SK-N-SH (cell line): ENCODE measurements at places on chromosomes 3 and 15.
A peak's percentile ranks its signal among the peaks of the same experiment; 100 is the strongest.

GRCh38 chr3:127425505-127426443 lies 137.9 kb upstream of the PRR20G start:
- no peak for DNase-seq

DNA sequence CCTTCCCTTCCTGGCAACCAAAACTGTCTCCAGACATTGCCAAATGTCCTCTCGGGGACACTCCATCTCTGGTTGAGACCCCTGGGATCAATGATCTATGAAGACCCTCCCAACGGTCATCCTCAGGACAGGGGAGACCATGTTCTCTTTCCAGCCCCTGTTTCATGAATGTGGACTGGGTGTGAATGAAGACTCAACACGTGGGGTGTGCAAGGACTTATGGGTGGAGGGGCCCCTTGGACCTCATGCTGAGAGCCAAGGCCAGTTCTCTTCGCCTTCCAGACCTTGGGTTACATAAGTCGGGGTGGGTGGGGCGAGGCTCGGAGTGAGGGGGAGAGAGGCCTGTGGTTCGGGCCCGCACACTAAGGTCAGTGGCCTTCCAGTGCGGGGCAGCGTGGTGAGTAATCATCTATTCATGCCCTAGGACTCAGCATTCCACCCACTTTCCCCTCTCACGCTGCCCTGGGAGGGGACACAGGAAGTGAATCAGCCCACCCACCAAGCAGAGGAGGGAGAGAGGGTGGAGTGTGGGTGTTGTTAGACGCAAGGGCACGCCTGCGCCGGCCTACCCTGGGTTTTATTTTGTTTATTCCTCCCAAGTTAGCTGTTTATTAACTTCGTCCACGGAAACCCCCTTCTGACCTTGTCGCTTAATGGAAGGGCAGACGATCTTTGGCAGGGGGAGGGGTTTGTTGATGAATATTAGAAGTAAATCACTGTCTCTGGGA lies 6.7 kb downstream of the PAQR5 start:
- DNase-seq = no peak

- DNase-seq = no peak
These were observed 164.7 kb downstream of the PGPEP1L start for GRCh38 chr15:98842973-98843285.

- DNase-seq = peak; percentile 10
These were observed 434.5 kb downstream of the MFSD1 start for GRCh38 chr3:159236321-159236720.

GRCh38 chr3:130900959-130901358 lies 7.1 kb downstream of the ATP2C1 start:
- no peak for DNase-seq

DNA sequence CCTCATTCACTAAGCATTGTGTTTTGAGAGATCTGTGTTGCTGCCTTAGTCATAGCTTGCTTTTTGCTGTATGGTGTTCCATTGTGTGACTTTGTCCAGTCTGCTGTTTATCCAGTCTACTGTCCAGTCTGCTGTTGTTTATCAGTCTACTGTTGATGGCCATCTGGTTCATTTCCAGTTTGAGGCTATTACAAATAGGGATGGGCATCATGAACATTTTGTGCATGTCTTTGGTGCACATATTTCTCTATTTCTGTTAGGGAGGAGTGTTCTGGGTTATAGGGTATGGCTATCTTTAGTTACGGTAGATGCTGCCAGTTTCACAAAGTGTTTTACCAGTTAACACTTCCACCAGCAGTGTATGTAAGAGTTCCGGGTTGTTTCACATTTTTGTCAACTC lies 22.2 kb upstream of the CLEC3B start:
- DNase-seq = no peak

GRCh38 chr3:5020242-5020722 lies 41.0 kb downstream of the BHLHE40 start:
- no peak for DNase-seq

DNA sequence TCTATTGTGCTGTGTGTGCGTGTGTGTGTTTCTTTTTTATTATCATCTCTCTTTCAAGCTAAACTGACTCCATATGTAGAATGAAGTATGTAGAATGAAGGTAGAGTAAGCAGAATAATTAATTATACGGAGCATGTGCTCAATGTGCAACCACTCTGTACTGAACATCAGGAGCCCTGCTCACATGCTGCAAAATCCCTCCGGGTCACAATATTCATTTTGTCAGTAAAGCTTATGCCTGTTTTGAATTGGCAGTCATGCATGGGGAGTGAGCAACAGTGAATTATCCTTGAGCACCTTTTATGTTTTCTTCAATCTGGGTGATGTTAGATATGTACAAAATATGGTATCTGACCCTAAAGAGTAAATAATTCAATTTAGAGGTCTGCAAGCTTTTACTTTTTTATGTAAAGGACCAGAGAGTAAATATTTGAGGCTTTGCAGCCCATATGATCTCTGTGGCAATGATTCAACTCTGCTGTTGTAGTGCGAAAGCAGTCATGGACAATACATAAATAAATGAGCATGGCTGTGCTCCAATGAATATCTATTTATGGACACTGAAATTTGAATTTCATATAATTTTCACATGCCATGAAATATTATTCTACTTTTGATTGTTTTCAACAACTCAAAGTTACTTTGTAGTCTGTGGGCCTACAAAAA lies 199.9 kb downstream of the VGLL3 start:
- no peak for DNase-seq

GRCh38 chr3:171228240-171228639 lies 201.7 kb upstream of the SLC2A2 start:
- DNase-seq = no peak

- DNase-seq = no peak
These were observed 161.1 kb downstream of the TP63 start for GRCh38 chr3:189792046-189792929.

- DNase-seq = no peak
These were observed 127.9 kb downstream of the SLC25A26 start for GRCh38 chr3:66348704-66349103.

- DNase-seq = no peak
These were observed 3.4 kb upstream of the MUC20 start for GRCh38 chr3:195717416-195717815.

- no peak for DNase-seq
These were observed 288.6 kb downstream of the UACA start for GRCh38 chr15:70474471-70475406.

DNA sequence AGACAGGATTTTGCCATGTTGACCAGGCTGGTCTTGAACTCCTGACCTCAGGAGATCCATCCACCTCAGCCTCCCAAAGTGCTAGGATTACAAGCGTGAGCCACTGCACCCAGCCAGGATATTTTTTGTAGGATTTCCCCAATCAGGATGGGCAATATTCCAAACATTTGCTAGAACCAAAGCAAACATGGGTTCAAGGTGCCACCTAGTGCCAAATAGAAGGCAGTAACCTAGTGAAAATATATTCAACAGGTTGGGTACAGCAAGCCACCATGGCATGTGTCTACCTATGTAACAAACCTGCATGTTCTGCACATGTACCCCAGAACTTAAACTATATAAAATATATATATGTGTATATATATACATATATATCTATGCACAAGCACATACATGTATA lies 185.9 kb upstream of the CADM2 start:
- DNase-seq = no peak

GRCh38 chr3:185362850-185363661 lies at the start of gene MAP3K13:
TSS of gene MAP3K13 (plus strand) at chr3:185363136. CDS start at chr3:185428582, 65,446 bp downstream.
- peak; percentile 84 for DNase-seq

- DNase-seq = no peak
These were observed 611.7 kb downstream of the ZIC1 start for GRCh38 chr3:148020861-148021260.

DNA sequence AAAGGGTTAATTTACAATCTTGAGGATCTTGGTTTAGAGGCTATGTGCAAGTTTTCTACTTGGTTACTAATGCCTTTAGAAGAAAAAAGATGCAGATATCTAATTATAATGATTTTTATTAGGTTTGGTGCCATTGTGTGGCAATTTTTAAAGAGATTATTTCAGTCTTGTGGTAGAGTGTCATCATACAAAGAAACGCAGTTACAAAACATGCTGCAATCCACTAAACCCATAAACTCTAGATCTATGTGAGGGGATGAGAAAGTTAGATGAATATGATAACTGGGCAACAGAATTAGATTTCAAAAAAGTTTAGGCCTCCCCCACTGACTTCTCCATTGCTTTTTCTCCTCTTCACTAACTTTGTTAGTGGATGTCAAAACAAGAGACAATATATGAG lies 106.0 kb downstream of the ARPP21 start:
- no peak for DNase-seq

DNA sequence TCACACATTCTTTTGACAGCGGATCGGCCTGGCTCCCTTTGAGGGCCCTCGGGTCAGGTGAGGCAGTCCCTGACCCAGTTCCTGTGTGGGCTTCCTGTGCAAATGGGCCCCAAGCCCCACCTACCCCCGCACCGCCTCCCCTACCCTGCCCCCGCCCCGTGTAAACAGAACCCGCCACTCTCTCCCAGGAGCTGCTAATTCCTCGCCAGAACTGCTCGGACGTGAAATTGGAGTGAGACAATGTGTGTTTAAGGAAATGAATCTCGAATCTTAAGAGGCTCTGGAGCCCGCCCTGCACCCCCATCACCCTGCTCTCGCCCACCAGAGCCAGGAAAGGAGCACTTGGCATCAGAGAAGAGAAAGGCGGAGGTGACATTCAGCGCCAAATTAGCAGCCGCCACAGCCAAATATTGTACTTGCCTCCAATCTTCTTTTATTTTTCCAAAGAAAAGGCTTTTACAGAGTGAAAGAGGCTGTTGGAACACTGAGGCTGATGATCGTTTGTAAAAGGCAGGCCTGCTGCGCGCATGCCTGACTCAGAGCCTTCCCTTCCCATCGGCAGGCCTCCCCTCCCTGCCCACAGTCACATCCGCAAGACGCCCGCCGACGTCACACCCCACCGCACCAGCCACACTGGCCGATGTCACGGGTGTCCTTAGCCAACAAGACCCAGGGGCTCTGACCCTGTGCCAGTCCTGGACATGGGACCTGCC lies 53.1 kb downstream of the CACNA2D2 start:
- DNase-seq = no peak

- no peak for DNase-seq
These were observed 116.6 kb downstream of the TOP2B start for GRCh38 chr3:25547943-25548674.

DNA sequence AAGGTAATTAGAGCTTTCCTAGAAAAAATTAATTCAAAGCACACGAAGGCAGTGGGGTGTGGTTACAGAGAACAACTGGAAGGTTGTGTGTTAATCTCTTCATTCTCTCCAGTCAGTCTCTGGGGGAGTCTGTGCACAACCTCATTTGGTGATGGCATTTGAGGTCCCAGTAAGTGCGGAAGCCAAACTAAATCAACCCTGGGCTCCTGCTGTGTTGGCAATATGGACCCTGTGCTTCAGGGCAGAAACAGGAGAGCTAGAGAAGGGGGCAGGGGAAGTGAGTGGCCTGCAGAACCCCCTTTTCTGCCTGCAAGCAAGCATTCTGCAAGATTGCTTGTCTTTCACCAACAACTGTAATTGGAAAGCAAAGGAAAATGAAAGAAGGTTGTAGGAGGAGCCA lies 195.9 kb upstream of the ST8SIA2 start:
- DNase-seq = no peak

DNA sequence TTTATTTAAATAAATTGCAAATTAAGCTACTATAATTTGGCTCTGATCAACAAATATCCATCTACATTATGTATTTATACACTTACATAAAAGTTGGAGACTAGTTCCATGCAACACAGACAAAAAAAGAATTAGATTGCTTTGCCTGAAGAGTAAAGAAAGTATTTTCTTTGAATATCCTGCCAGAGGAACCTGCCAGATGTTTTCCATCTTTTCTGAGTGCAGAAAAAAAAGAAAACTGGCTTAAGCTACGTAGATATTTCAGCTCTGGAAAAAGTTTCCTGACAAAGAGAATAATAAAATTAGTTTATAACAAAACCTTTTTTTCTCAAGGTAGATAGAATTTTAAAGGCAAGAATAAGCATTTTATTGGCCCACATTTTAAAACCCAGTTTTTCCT lies 607.5 kb upstream of the NAALADL2 start:
- DNase-seq = no peak

DNA sequence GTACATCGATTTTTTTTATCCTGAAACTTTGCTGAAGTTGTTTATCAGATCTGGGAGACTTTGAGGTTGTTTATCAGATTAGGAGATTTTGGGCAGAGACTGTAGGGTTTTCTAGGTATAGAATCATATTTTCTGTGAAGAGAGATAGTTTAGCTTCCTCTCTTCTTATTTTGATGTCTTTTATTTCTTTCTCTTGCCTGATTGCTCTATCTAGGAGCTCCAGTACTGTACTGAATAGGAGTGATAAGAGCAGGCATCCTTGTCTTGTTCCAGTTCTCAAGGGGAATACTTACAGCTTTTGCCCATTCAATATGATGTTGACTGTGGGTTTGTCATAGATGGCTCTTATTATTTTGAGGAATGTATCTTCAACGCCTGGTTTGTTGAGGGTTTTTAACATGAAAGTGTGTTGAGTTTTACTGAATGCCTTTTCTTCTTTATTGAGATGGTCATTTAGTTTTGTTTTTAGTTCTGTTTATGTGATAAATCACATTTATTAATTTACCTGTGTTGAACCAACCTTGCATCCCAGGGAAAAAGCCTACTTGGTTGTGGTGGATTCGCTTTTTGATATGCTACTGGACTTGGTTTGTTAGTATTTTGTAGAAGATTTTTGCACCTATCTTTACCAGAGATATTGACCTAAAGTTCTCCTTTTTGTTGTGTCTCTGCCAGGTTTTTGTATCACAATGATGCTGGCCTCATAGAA lies 14.9 kb upstream of the DNAAF4 start:
- DNase-seq = no peak

DNA sequence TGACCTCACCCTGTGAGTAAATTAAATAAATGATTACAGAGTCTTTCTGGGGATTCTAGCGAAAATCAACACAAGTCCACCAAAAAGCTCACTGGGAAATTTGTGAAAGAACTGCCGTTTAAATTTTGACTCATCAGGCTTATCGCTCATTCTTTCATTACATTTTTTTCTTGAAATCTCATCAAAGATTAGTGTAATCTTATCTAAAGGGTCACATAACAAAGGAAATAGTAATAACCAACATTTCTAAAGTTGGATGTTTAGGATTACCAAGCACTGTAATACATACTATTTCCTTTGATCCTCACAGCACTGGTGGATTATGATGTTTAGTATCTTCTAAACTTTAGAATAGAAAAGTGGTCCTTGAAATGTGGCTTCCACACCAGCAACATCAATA lies 111.1 kb upstream of the CBLB start:
- no peak for DNase-seq

DNA sequence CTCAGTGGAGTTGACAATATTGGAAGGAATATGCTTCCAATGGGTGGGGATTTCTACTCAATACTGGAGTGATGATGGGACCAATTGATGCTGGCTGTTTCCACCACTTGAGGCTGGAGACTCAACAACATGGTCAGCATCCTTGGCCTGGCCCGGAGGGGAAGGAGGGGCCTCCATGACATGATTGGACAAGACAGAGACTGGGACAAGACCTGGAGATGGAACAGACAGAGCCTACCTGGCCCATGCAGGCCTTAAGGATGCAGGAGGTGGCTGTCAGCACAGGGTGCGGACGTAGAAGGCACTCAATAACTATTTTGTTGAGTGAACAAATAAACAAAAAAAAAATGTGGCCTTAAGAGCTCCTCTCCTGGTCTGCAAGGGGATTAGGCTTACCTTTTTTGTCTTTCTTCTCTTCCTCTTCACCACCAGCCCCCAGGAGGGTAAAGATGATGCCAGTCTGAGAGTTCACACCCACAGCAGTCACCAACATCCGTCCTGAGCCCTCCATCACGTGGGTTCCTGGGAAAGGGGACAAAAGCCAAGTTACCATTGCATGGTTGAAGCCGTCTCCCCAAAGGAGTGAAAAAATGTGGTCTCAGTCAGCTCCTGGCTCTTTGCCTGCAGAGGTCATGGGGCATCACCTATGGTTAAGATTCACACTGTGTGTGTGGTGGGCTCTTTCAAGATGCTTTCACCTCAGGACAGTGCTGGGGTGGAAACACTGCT lies 67.1 kb upstream of the SEC13 start:
- no peak for DNase-seq
